Ovary (tissue), 10 donors: ENCODE measurements at places on chromosomes 16 and 17. TPM values are rescaled to one million over a fixed set of nuclear protein-coding genes. Genes with fewer than 3 reads are reported as not detected.

Gene MAP2K3
- polyA plus RNA-seq: 9.5 TPM

GRCh38 chr17:12924614-12925013, 93.2 kb downstream of the ELAC2 start:
- H3K36me3 ChIP-seq: no peaks in the 10 kb centered on the region
- no peak for DNase-seq
- no peaks in the 10 kb centered on the region for H3K27me3 ChIP-seq
- H3K27ac ChIP-seq: no peak overlapping the region

DNA sequence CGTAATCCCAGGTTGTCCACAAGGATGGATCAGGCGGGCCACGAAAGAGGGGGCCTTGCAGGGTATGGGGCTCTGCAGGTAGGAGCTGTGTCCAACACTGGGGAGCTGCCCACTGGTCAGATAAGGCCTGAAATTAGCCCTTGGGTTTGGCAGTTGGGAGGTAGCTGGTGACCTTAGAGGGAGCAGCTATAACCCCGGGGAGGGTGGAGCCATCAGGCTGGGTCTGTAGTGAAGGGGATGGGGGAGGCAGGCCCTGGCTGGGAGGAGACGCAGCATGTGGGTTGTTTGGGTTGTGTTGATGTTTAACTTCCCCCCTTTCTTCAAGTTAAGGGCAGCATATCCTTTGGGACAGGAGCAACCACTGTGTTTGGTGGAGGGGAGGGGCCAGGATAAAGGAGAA, 5.9 kb downstream of the MLLT6 start:
- no peaks in the 10 kb centered on the region for H3K27me3 ChIP-seq
- H3K4me1 ChIP-seq: peaks cover 6% of the 10 kb centered on the region
- no peaks in the 10 kb centered on the region for H3K36me3 ChIP-seq
- DNase-seq: no peak

Gene IGF2BP1
- polyA plus RNA-seq: not detected

Gene EPX
- polyA plus RNA-seq: not detected

DNA sequence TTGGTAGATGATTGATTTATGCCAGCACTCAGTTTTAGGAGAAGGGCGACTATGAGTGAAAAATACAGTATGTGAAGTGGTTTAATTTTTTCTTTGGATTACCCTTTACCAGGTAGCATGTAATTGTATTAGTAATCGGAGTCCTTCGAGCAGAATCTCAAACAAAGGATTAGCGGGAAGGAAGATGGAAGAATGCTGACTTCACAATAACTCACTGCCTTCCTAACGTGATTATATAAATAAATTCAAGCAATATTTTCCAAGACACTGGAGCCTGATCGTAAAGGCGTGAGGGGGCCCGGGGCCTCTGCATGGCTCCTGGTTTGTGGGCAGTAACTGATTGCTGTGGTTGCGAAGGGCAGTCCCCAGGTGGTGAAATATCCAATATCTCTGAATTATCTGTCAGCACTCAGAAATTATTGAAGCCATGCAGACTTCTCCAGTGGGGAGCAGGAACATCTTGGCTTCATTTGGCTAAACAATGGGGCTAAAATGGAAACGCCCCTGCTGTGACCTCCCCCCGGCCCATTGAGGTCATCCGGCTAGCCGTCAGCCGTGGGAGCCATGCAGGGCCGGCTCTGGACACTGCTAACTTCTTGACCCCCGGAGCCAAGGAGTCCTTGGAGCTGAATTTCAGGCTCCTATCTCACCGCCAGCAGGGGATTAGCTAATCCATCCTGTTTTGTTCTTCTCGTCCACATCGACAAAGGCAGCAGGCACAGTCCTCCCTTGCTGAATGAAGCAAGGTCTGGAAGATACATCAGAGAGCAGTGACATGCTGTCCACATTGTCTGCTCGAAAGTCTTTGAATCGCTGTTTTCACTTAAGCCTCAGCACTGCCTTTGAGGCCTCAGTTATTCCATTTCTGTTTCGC, 295.9 kb upstream of the N4BP1 start:
- no peak for DNase-seq
- H3K36me3 ChIP-seq: no peaks in the 10 kb centered on the region
- no peaks in the 10 kb centered on the region for H3K27me3 ChIP-seq
- no peak overlapping the region for H3K27ac ChIP-seq

DNA sequence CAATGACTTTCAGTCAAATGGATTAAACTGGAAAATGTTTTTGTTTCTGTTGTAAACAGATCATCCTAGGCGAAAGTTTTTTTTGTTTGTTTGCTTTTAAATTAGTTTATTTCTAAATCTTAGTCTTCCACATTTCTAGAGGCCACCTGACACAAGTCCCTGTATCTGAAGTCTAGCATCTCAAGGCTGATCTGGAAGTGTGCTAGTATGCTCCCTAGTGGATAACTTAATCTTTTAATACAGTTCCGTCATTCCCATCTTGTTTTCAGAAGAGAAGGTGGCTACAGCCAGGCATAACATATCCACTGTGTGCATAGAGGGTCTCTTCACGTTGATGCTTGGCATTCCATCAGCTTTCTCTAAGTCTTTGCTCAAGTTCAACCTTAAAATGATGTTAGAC, 7.6 kb downstream of the IFT20 start:
- H3K36me3 ChIP-seq: no peaks in the 10 kb centered on the region
- DNase-seq: no peak
- H3K4me1 ChIP-seq: no peaks in the 10 kb centered on the region
- no peaks in the 10 kb centered on the region for H3K27me3 ChIP-seq
- no peak overlapping the region for H3K4me3 ChIP-seq

Gene TNFSF12
- 70.1 TPM for polyA plus RNA-seq

Gene SLC38A8
- 0.98 TPM for polyA plus RNA-seq

- no peaks in the 10 kb centered on the region for H3K27me3 ChIP-seq
- H3K27ac ChIP-seq: no peak overlapping the region
- no peaks in the 10 kb centered on the region for H3K4me1 ChIP-seq
- H3K36me3 ChIP-seq: no peaks in the 10 kb centered on the region
- DNase-seq: no peak
- H3K4me3 ChIP-seq: no peak overlapping the region
Measured at GRCh38 chr17:33688771-33689170, 395.7 kb upstream of the ASIC2 start.

DNA sequence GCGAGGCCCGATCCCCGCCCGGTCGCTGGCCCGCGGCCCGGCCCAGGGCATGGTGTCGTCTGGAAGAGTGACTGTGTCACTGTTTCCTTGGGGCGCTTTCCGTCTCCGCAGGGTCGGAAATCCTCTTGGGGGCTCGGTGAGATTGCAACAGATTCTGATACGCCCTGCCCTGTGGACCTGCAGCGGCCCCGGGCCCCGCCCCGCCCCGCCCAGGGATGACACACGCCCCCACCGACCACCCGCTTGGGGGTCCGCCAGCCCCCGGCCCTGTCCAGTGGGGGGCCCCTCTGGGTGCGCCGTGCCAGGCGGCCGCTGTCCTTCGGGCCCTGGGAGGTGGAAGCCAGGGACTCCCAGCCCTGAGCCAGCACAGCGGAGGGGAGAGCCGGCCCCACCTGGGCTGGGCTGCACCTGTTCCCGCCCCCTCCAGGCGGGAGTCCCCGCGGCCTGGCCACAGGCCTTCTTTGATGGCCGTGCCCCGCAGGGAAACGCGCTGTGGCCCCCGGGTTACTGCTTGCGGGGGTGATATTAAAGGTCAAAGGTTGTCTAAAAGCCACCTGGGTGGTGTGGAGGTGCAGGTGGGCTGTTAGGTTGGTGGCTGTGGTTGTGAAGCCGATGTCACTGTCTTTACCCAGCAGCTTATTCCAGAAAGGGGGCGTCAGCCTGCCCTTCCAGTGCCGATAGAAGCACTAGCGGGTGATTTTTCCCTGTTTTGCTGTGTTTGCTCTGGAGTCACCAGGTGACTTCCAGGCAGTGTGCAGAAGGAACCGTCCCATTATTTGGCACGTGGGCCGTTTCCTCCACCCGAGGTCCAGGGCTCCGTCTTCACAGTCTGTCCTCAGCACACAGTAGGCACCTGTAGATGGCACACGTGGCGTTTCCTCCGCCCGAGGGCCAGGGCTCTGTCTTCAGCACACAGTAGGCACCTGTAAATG, 752 bp downstream of the TBC1D24 start:
- H3K27ac ChIP-seq: no peak overlapping the region
- H3K27me3 ChIP-seq: peaks cover 6% of the 10 kb centered on the region
- no peaks in the 10 kb centered on the region for H3K36me3 ChIP-seq

Gene KANSL1
- 39.8 TPM for polyA plus RNA-seq

Gene DOC2B
- polyA plus RNA-seq: 4.2 TPM

DNA sequence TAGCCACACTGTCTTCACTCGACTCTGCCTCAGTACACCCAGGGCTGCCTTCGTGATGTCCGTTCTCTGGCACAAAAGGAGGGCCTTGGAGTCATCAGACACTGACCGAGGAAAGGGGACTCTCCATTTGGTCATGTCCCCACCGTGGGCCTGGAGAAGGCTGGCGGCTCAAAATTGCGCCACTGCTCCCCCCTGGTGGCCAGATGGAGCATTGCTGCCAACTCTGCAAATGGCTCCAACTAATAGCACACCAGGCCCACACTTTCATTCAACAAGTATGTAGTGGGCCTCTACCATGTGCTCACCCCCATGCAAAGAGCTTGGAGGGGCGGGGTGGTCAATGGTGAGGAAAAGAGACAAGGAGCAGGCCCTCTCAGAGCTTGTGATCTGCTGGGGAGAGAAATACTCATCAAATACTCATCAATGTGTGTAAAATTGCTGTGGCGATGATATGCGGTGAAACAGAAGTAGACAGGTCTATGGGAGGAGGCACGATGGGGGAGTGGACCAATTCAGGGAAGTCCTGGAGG, 5.2 kb upstream of the GRIN2C start:
- no peak overlapping the region for H3K27ac ChIP-seq
- H3K36me3 ChIP-seq: no peaks in the 10 kb centered on the region
- H3K27me3 ChIP-seq: peaks cover 3% of the 10 kb centered on the region
- DNase-seq: peak; percentile 78

Gene RDM1
- polyA plus RNA-seq: 0.33 TPM

DNA sequence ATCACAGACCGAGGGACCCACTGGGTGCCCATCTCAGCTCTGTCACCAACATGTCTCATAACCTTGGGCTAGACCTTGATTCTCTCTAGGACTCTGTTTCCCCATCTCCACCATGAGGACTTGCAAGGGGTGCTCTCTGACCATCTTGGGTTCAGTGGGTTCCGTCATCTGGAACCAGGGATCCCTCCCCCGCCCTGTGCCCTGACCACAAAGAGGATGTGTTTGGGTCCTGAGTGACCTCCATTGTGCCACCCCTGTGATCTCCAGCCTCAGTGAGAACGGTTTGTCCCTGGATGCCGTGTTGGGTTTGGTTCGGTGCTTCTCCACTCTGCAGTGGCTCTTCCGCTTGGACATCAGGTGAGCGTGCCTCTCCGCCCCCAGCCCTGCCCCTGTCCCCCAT, 49.1 kb upstream of the CPNE2 start:
- H3K4me3 ChIP-seq: no peak overlapping the region
- peaks cover 3% of the 10 kb centered on the region for H3K4me1 ChIP-seq
- H3K36me3 ChIP-seq: no peaks in the 10 kb centered on the region
- DNase-seq: no peak
- no peaks in the 10 kb centered on the region for H3K27me3 ChIP-seq
- no peak overlapping the region for H3K27ac ChIP-seq

DNA sequence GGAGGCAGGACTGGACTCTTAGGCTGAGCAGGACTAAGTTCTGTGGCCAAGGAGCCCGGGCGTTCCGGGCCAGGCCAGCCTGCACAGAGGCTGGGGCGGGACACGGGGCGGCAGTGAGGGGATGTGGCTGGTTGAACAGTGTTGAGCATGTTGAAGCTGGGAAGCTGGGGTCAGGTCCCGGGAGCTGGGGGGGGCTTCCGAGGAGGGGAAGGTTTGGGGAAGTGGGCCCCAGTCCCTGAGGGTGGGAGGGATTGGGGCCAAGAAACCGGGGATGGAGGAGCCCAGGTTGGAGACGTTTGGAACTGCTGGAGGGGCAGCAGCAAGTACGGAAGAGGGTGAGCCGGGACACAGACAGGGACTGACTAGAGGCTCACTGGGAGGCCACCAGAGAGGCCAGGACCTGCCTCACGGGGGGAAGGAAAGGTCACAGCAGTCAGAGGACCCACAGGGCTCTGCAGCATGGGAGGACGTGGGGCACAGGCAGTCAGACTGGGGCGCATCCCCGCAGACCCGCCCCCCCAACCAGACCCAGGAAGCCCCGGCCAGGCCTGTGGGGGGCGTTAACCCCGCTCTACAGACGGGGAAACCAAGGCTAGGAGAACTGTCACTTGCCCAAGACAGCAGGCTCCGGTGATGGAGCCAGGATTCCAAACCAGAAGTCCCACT, 9.5 kb downstream of the TAX1BP3 start:
- H3K4me3 ChIP-seq: no peak overlapping the region
- H3K4me1 ChIP-seq: peaks cover 14% of the 10 kb centered on the region
- H3K27ac ChIP-seq: peak overlapping the region; percentile 87
- peak; percentile 47 for DNase-seq
- no peaks in the 10 kb centered on the region for H3K27me3 ChIP-seq
- no peaks in the 10 kb centered on the region for H3K36me3 ChIP-seq

Gene HBZ
- not detected for polyA plus RNA-seq

Gene ARL6IP1
- 109 TPM for polyA plus RNA-seq

Gene GDE1
- polyA plus RNA-seq: 83.8 TPM

DNA sequence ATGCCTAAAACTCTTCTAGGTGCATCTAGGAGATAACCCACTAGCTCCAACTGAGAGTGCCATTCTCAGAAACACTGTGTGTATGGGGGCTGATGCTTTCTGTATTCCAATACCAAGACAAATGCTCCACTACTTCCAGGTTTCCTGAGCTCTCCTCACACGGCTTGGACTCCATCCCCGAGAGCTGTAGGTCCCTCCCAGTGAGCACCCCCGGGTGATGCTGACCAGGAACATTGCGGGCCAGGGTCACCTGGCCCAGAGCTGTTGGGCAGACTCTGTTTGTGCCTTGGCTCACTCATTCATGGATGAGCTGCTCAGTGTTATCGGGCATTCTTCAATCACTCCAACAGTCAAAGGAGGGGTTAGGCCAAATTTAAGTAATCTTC, 7.0 kb downstream of the CUEDC1 start:
- no peak overlapping the region for H3K27ac ChIP-seq
- no peaks in the 10 kb centered on the region for H3K27me3 ChIP-seq
- H3K36me3 ChIP-seq: no peaks in the 10 kb centered on the region
- DNase-seq: no peak

Gene PYY
- polyA plus RNA-seq: 0.18 TPM

Gene ABI3
- 3.5 TPM for polyA plus RNA-seq
